GM06990 (cell line): ENCODE measurements at places on chromosomes 3 and 15.
A peak's percentile ranks its signal among the peaks of the same experiment; 100 is the strongest.

- DNase-seq, result no peak
These were observed 98.8 kb downstream of the AKAP13 start for GRCh38 chr15:85479071-85479647.

DNA sequence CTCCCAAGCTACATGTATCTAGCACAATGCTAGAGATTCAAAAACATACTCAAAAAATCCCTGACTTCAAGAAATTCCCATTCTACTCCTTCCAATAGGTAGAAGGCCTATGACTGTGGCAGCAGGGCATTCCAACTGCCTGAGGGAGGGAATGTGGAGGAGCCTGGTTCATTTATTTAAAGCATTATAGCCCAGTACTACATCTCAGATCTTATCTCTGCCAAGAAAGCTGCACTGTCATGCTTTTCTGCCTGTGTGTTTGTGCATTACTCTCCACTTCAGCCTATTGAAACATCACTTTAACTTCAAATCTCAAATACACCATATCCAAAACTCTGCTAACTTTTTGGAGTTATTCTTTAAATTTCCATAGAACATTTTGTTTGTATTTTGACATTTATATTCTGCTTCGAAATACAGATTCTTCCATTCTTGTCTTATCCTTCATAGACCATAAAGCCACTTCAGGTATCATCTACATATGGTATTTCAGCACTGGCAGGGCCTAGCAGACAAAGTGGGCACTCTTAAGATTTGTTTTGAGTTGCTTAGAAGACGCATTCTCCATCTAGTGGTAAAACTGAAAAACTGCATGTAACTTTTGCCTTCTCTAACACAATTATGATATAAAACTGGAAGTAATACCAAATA, 59.1 kb upstream of the NEDD4 start:
- DNase-seq, result peak; percentile 3

- DNase-seq, result no peak
These were observed 965.8 kb downstream of the ROBO1 start for GRCh38 chr3:78801926-78802561.

- DNase-seq, result no peak
These were observed 18.2 kb upstream of the ADCY5 start for GRCh38 chr3:123467046-123467445.

DNA sequence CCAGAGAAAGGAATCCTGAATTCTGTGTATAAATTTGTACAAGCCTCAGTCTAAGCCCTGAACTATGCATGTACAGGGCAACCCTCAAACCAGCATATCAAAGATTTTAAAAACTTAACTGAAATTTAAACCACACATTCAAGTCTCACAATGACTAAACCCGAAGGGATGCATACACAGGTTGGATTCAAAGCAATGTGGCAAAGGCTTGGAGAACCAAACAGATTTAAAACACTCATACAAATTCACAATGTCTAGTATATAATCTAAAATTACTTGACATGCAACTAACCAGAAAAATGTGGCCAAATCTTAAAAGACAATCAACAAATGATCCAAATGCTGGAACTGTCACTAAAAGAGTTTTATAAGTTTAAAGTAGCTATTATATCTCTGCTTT, 36.4 kb downstream of the CEP152 start:
- DNase-seq, result no peak

- DNase-seq, result no peak
These were observed 15.7 kb upstream of the CAND2 start for GRCh38 chr3:12780751-12781150.

DNA sequence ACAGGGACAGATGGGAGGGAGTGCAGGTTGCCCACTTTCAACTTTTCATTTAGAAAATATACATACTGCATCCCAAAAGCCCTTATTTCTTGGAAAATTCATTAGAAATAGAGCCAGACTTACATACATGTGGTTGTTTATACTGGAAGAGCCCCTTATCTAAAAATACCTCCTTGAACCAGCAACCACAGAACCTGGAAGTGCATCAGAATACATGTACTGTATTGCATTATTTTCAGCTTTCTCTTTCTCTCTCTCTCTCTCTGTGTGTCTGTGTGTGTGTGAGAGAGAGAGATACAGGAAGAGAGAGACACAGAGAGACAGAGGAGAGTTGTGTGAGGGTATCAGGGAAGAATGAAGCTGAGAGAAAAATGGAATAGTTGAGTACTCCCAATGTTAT, 29.5 kb upstream of the LSAMP start:
- DNase-seq, result no peak

GRCh38 chr3:51379301-51379700, 5.8 kb upstream of the MANF start:
- no peak for DNase-seq

- DNase-seq, result no peak
These were observed 33.1 kb downstream of the NBEAL2 start for GRCh38 chr3:47012342-47013230.

DNA sequence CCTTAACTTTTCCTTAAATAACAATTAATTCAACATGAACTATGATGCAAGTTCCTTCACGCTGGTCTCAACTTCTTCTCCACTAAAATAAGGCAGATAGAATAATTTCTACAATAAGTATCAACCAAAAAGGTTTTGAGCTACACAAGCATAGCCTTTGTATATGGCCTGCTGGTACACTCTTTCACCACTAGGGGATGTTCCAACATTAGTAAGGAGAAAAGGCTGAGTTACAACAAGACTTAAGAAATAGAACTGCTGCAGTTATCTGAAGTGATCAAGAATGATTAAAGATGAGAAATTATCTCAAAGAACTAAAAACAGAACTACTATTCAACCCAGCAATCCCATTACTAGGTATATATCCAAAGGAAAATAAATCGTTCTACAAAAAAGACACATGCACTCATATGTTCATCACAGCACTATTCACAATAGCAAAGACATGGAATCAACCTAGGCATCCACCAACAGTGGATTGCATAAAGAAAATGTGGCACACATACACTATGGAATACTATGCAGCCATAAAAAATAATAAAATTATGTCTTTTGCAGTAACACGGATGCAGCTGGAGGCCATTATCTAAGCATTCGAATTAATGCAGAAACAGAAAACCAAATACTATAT, 14.4 kb downstream of the ATP13A3 start:
- no peak for DNase-seq

- no peak for DNase-seq
These were observed 693 bp downstream of the CD200 start for GRCh38 chr3:112333381-112334317.

- DNase-seq, result peak; percentile 22
These were observed 1.0 kb downstream of the SHOX2 start for GRCh38 chr3:158105119-158105709.

DNA sequence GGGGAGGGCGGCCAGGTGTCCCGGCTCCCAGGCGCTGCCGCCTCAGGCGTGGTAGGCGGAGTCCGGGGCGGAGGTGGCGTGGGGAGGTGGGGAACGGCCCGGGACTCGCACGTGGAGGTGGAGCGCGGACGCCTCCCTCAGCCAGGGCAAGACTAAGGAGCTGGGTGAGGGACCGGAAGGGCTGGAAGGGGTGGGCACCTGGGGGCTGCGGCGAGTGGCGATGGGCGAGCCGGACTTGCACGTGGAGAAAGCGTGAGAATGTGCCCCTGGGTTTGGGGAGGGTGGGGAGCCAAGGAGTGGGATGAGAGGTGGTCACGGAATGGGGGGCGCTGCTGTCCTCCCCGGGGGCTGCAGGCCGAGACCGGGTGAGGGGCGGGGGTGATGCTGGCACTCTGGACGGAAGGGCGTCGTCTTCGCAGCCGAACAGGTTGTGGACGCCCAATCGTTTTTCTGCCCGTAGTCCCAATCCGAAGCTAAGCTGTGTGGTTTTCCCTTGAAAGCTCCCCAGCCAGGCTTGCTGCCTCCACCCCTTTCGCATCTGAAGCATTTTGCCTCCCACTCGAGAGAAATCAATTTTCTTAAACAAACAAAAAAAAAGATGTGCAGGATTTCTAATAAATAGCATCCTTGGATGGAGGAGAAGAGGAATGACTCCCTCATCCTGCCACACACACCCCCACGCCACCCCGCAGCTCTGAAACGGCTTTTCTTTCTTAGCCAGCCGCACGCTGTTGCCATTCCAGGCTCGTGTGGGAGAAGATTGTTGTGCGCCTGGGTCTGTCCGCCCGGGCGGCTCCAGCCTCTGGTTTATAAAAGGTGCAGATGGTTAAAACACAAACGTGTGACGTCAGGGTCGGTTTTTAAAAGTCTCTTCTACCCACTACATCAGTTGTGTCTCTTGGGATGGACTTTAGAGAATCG, 62.5 kb upstream of the ANKRD28 start:
- DNase-seq, result peak; percentile 44

DNA sequence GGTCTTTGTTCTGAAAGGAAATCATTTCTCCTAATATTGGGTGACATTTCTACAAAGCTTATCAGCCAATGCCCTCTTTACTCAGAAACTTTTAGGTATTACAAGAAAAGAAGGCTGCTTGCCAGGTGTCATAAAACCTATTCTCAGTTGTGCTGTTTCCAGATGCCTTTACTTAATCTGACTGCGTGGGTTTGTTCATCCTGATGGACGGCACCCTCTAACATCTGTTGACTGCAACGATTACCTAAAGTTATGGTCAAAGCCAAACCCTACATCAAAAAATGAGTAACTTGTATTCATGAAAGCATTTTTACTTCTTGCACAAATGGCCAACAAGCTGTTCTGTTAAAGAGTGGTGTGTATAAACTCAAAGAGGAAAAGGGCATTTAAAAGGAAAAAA, 207.7 kb upstream of the PDZRN3 start:
- DNase-seq, result no peak

DNA sequence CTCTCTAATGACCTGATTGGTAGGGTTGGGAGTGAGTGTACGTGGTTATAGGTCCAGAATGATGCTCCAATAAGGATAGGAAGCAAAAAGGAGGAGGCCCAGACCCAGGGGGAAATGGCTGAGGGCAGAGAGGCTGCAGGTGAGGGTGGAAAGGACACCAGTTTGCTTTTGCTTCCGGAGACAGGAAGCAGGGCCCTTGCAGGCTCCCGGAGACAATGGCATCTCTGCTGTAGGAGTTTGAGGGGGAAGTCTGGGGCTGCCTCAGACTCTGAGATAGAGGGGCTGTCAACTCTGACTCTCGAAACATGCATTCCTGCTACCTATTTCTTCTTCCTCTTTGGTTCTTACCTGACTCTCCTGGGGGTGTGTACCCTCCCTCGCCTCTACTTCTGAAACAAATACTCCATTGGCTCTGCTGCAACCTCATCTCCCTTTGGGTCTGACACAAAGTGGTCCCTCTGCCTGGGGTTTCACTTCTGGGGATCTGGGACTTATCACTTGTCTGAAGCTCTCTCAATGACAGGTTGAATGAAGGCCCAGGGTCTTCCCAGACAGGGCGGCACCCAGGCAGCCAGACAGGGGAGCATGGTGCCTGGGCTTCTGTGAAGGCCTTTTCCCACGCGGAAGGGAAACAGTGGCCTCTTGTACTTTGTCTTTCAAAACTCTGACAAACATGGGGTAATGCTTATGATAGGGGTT, 61.5 kb downstream of the CHRD start:
- DNase-seq, result no peak
